CD4-positive, alpha-beta T cell treated with Interferon gamma for 1 hour (primary cell): ENCODE measurements at places on chromosomes 2 and 18.

- DNase-seq, result no peak
Measured at GRCh38 chr2:160371251-160372009, 122.2 kb downstream of the RBMS1 start.

DNA sequence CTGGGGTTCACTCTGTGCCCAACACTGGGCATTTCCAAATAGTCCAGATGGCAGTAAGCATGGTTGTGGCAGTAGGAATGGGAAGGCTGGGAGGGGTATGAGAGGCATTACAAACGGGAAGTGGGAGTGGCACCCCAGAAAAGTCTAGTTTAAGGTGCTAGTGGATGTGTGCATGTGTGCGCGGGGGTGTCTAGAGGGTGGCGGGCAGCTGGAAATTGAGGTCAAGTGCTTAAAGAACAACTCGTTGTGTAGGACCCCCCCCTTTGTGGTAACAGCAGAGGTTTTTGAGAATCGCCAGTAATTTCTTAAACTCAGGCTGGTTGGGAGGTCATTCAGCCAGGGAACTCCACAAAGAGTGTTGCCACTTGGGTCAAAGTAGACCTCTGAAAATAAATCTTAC is 69.9 kb downstream of the RHBDD1 start:
- peak; percentile 13 for DNase-seq

DNA sequence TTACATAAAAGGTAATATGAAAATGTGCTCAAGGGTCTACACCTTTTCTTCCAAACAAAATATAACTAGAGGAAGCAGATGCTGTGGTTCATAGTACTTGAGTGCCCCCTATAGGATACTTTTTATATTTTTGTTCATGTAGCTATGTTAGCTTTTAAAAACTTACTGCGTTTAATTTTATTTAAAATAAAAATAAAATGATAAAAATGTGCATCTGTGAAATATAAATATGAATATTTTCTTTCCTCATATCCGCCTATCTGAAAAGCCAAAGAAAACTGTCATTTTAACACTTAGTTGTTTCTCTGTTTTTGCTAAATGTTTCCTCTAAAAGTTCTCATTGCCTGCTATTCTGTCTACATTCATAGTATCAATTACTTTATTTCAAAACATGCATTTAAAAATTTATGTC is 9.6 kb upstream of the LRP1B start:
- no peak for DNase-seq

GRCh38 chr2:58006256-58006951 is 40.2 kb upstream of the VRK2 start:
- no peak for DNase-seq

- no peak for DNase-seq
Measured at GRCh38 chr2:224083638-224084037, 44.6 kb upstream of the SERPINE2 start.

DNA sequence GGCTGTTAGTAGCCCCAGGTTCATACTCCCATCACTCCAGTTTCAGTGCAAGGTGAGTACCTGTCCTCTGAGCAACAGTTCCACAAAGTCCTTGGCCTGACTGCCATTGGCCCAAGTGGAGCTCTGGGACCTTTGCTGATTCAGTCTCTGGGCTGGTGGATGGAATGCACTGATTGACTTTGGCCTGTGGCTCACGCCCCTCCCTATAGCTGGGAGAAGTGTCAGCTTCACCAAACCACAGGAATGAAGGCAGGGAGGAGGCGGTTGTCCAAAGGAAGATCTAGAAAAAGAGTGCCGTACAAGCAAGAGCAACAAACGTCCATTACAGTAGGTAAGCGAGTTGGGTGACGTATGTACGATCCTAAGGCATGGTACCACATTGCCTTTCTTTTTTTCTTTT is 34.0 kb downstream of the QPCT start:
- no peak for DNase-seq

GRCh38 chr2:25546852-25547251 is 126.5 kb downstream of the DTNB start:
- no peak for DNase-seq

- no peak for DNase-seq
Measured at GRCh38 chr2:235568431-235568830, 74.6 kb downstream of the AGAP1 start.

- DNase-seq, result no peak
Measured at GRCh38 chr2:41364842-41365241, 683.0 kb upstream of the PKDCC start.

DNA sequence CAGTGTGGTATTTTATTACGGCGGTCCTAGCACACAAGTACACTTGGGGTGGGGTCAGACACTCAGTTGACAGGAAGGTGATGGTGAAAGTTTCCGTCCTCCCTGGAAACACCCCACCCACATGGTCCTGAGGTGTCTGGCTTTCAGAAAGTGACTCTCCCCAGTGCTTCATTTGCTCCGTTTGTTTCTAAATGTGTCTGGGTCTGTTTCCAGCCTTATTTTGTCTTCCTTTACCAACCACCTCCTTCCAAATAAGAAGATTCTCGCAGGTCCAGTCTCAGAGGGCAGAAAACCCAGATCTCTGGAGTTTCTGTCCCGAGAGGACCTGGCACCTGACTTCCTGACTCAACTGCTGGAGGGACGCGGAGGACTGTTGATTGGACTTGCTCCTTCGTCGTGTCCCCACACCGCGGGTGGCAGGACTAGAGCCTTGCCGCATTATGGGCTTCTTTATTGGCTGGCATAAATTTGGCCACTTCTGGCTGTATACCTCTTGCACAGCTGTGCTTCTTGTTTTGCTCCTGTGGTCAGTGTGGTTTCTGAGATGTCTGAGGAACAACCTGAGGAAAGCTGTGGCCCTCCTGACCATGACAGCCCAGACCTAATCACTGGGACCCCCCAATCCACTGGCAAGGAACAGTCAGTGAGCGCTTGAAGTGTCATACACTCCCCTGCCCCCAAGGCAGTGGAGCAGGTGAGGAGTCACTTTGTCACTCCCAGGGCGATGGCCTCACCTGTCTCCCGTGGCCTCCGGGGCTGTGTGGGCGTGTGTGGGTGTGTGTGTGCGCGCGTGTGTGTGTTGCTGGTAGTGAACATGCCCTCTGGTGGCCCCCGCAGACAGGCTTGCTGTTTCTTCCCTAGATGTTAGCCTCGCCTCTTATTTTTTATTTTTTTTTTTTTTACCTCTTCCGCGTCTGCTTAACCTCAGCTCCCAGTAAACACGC is 45.6 kb downstream of the MEX3C start:
- DNase-seq, result peak; percentile 81

GRCh38 chr2:150549381-150549780 is 61.9 kb upstream of the RND3 start:
- DNase-seq, result no peak

GRCh38 chr18:32048507-32049091 is 30.0 kb downstream of the RNF125 start:
- peak; percentile 12 for DNase-seq

DNA sequence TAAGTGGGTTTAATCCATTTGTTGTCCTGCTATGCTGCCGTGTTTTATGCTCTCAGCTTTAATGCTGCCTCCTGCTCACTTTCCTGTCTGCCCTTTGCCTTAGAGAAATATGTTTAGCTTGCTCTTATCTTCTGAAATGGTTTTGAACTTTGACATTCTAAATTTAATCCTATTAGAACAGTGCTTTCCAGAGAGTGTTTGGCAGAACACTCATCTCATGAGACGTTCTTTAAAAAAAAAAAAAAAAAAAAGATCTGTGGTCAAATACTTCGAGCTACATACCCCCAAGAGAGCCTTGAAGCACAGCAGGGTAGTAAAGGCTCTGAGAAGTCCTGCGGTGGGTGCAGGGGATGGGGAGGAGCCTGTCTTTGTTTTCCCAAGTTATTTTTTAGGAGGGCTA is 161.3 kb downstream of the SPP2 start:
- no peak for DNase-seq

- DNase-seq, result no peak
Measured at GRCh38 chr2:164700390-164700789, 79.1 kb upstream of the GRB14 start.

DNA sequence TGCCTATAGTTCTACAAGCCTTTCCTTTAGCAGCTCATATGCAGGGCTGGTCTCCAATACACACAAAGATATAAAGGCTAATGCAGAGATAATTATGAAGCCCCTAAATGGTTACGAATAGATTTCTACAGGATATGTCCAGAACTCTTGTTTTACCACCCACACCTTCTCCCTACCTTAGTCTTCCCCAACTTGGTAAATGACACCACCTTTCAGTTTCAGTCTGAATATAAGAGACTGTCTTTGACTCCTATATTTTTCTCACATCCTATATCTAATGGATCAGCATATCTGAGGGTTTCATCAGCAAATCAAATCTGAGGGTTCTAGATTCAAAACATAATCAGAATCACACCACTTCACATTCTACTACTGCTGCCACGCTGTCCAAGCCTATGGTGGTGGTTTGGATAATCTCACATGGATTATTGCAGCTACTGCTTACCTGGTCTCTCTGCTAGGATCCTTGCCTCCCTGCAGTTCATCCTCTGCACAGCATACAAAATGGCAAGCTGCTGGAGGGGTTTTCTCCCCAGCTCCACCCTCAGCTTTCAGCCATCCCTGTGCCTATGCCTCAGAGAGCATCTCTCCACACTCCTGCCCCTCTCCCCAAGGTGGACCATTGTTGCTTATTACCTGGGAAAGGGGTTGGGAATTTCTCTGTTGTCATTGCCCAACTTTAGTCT is 178.0 kb upstream of the SPOPL start:
- no peak for DNase-seq

GRCh38 chr18:9048236-9048635 is 54.3 kb upstream of the NDUFV2 start:
- DNase-seq, result no peak

GRCh38 chr2:72927619-72928550 is 10.6 kb downstream of the EMX1 start:
- no peak for DNase-seq

DNA sequence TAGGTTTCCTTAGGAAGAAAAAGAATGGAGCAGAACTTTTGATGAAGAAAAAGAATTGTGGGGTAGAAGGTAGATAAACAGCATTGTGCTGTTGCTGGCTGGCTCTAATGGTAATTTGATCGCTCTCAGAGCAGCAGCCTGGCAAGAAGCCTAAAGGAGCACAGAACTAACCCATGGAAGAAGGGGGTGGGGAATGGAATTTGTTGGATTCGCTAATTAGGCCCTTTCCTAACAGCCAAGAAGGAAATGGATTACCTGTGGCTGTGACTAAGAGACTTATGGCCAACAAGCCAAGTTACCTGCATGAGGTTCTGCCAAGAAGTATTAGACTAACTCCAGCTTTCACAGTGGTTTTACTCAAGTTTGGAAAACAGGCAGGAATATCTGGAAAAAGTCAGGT is 210.6 kb downstream of the IKZF2 start:
- no peak for DNase-seq

GRCh38 chr2:200090683-200091082 is 135.3 kb downstream of the MAIP1 start:
- DNase-seq, result no peak

- peak; percentile 54 for DNase-seq
Measured at GRCh38 chr2:174634130-174635014, 36.8 kb upstream of the WIPF1 start.

GRCh38 chr2:42169874-42170521 is 845 bp downstream of the EML4 start:
- DNase-seq, result no peak

GRCh38 chr18:63107171-63107845 is 212.3 kb downstream of the BCL2 start:
- DNase-seq, result no peak

GRCh38 chr2:75338461-75338860 is 139.1 kb upstream of the TACR1 start:
- no peak for DNase-seq

GRCh38 chr2:5315041-5315440 is 377.1 kb upstream of the SOX11 start:
- DNase-seq, result no peak

GRCh38 chr2:124975224-124975623 is 950.1 kb downstream of the CNTNAP5 start:
- no peak for DNase-seq

DNA sequence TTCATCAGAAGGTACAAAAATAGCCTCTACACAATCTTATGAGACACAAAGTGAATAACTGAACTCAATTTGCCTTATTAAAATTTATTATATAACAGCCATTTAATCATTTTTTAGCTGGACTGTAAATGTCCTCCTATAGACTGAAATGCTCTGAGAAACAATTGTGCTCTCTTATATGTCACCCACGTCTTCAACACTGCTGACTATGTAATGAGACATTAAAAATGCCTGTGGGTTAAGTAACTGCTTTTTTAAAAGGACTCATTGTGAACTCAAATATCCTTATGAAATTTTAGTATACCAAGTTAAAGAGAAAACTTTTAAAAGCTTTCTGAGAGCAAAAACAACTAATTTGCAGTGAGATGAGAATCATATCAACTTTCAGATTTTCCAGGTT is 10.4 kb upstream of the GALNT1 start:
- no peak for DNase-seq

GRCh38 chr18:44850001-44850400 is 169.3 kb downstream of the SETBP1 start:
- DNase-seq, result no peak

GRCh38 chr2:190781604-190782198 is 98.9 kb upstream of the GLS start:
- DNase-seq, result peak; percentile 9

DNA sequence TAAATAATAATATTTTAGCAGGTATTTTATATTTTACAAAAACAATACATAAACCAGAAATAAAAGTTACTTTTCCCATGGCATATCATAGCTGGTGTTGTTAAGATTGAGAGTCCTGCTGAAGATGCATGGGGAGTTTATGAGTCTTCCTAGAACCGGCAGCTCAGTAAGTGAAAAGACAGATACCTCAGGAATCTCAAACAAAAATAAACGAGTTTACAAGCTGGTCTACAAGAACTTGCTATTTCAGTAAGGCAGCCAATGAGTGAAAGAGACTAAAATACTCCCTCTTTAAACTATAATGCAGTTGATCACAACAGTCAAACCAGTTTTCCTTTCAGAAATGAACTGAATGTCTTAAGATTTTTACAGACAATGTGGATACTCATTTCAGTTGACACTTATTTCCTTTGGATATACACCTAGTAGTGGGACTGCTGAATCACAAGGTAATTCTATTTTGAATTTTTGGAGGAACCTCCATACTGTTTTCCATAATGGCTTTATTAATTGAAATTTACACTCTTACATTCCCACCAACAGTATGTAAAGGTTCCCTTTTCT is 8.9 kb downstream of the GAREM1 start:
- no peak for DNase-seq

DNA sequence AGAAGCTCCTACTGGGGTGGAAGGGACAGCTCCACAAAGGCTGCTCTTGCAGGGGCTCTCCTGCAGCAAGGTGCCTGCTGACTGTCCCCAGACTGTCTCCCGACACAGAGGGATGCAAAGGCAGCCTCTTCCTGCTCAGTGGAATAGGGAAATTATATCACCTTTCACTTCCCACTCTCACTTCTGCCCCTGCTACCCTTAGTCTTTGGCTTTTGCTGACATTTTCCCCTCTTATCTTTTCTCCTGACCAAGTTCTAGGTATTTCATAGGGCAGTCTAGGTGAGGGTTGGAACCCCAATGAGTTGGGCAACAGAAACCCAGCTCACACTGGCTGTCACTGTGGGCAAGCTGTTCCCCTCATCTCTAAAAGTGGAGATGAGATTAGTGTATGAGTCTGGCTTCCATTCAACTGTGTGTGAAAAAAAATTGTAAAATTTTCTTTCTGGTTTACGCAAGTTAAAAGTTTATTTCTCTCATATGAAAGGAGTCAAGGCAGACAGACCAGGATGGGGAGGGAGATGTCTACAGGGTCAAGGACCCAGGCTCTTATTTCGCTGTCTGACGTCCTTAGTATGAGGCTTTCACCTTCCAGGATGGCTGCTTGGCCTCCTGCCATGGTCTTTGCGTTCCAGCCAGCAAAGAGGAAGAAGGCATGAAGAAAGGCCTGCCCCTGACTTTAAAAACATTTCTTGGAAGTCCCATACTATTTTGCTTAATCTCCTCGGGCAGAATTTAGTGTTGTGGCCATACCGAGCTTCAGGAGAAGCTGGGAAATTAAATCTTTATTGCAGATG is 7.5 kb upstream of the MOCOS start:
- no peak for DNase-seq
